NCI-H526 (cell line): ENCODE measurements at places on chromosomes 11 and 22.

GRCh38 chr22:22984967-22985366, 85.4 kb upstream of the GNAZ start:
- DNase-seq = no peak

- no peak for DNase-seq
Measured at GRCh38 chr22:38186429-38186828, 4.8 kb upstream of the PLA2G6 start.

DNA sequence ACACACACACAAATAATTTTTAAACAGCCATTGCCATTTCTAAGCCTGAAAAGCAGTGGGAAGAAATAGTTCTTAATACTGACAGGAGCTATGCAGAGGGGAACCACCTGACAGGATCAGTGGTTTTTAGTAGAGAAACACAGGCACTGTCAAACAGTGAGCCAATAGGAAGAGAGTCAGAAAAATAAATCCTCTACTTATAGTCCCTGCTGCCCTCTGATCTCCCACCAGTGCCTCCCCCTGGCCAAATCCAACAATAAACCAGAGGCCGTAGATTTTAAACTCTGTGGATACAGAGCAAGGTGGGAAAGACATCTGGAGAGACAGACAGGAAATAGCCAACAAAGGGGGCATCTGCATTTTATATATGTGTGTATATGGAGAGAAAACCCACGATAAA, 7.9 kb upstream of the OR56B4 start:
- no peak for DNase-seq

- DNase-seq = no peak
Measured at GRCh38 chr11:64384028-64384737, 25.2 kb downstream of the RPS6KA4 start.

- no peak for DNase-seq
Measured at GRCh38 chr11:43952401-43953342, 10.2 kb downstream of the C11orf96 start.

DNA sequence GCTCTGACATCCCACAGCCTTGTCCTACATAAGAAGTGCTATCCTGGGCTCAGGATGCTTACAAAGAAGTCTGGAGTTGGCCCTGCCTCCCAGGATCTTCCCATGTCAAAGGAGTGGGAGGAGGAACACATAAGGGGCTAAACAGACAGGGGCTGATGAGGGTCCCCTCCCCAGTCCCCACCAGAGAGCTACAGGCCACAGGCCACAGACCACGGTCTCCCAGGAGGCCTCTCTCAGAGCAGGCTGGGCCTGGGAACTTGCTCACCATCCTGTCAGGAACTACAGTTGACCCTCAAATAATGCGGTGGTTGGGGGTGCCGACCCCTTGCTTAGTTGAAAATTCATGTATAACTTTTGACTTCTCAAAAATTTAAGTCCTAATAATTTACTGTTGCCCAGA, 315.5 kb downstream of the NTM start:
- DNase-seq = no peak

DNA sequence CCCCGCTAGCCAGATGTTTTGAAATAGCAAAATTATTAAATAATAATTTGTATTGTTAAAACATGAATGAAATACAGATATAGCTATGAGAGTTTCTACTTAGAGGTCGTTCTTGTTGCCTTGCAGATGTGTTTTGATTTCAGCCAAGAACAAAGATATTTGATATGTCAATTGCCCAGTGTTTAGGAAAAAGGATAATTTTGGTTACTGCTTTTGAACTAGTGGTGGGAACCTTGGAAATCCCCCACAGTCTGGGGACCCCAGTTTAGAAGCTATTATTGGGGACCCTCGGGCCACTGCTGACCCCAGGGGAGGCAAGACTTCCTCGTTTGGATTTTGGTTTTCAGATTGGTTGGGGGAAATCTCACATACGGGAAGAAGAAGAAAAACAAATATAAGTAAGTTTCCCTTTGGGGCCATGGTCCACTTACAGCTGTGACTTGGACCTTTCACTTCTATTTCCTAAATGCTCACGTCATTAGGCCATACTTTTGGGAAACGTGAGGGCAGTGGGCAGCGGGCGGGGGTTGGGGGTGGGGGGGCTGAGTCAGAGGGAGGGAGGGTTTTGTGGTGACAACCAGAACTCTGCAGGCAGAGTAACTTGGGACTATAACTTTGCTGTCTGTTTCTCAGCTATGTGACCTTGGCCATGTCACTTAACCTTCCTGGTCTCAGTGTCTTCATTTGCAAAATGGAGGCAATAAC, 37.0 kb downstream of the LDLRAD3 start:
- DNase-seq = no peak

- no peak for DNase-seq
Measured at GRCh38 chr11:19242179-19242932, 1.6 kb upstream of the E2F8 start.

DNA sequence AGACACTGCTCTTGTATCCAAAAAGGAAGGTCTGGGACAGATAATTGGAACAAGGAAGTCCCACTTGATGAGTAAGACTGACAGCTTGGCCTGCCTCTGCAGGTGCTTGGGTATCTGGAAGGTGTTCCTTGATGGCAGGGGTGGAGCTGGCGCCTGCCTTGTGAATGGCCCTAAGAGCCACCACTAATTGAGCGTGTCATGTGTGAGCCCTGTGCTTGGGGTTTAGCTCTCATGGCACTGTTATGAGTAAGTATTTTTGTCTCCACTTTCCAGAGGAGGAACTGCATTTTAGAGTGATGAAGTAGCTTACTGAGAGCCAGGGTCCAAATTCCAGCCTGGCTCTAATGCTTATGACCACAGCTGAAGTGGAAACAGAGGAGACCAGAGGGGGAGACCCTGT, 71.2 kb upstream of the NECTIN1 start:
- DNase-seq = no peak

- no peak for DNase-seq
Measured at GRCh38 chr22:35995772-35996171, 32.9 kb downstream of the RBFOX2 start.

DNA sequence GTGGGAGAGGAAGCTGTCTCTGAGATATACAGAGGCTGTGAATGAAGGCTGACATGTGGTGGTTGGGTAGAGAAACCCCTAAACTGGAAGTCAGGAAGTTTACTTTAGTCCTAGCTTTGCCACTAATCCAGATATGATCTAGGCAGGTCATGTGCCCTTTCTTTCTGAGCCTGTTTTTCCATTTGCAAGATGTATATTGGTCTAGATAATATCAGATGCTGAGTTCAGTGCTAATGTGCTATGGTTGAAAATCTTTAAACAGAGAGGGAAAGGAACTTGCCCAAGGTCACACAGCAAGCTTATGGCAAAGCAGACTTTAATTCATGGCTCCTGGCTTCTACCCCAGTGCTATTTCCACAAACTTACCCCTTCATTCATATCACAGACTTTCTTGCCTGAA, 25.7 kb upstream of the TPBGL start:
- DNase-seq = no peak

GRCh38 chr11:44629732-44630345, 64.4 kb downstream of the CD82 start:
- no peak for DNase-seq

GRCh38 chr22:48666620-48667019, 1161.1 kb downstream of the BRD1 start:
- DNase-seq = no peak

DNA sequence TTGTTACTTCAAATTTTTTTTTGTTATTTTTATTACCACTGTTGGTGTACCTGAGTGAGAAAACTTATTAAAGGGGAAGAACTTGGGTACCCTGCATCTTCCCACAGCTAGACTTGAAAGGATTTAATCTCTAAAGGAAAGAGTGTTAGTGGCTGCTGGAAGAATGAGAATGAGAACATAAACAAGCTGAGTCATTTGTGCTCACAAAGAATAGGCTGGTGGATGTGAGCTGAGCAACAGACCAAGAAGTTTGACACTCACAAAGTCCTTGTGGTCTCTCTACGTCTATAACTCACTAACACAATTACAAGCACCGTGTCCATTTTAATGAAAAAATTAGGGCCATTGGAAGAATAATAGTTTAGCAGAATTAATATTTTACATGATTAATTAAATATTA, 217.6 kb upstream of the ANO5 start:
- DNase-seq = no peak

GRCh38 chr11:78223320-78223954, 34.7 kb downstream of the USP35 start:
- no peak for DNase-seq

DNA sequence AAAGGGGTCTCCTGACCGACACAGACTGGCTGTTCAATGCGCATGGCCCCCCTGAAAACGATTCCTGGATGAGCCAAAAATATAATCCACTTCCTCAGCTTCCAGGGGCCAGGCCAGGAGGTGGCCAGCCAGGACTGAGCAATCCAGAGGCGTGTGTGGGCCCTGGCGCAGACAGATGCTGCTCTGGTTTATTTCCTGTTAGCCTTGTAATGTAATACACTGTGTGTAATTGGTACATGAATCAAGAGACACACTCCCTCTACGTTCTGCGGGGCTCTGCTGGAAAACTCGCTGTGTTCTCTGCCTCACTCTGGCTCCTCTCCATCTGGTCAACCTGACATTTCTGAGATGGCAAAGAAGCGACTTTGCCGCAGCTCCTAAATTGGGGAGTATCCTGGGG, 26.3 kb upstream of the ISX start:
- DNase-seq = no peak

- no peak for DNase-seq
Measured at GRCh38 chr11:32722255-32722654, 72.2 kb downstream of the CCDC73 start.

- DNase-seq = no peak
Measured at GRCh38 chr11:44002191-44003093, 45.3 kb upstream of the ACCSL start.

DNA sequence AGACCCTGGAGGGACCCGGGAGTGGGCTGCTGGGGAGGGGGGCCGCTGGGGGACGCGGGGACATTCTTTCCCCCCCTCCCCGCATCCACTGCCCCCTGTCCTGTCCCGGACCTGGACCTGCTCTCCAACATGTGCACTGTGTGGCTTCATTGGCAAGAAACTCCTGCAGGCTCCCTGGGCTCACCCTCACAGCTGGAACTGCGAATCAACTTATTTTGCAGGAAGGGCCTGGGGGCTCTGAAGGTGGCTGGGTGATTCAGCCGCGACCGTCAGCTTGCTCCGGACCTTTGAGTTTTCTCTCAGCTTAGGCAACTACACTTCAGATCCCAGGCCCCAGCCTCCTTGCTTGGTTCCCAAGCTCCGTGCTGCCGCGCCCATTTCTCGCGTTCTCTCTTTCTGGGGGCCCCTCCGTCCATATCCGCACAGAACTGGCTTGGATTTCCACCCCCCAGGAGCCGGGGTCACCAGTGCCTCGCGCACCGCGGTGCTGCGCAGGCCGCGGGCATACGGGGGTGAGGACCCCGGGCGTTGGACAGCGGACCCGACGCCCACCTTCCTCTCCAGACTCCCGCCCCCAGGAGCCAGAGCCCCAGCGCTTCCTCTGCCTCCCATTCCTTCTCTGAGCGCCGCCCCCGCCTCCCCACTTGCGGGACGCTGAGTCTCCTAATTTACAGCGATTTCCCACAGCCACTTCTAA, 471 bp upstream of the AHNAK start:
- no peak for DNase-seq

DNA sequence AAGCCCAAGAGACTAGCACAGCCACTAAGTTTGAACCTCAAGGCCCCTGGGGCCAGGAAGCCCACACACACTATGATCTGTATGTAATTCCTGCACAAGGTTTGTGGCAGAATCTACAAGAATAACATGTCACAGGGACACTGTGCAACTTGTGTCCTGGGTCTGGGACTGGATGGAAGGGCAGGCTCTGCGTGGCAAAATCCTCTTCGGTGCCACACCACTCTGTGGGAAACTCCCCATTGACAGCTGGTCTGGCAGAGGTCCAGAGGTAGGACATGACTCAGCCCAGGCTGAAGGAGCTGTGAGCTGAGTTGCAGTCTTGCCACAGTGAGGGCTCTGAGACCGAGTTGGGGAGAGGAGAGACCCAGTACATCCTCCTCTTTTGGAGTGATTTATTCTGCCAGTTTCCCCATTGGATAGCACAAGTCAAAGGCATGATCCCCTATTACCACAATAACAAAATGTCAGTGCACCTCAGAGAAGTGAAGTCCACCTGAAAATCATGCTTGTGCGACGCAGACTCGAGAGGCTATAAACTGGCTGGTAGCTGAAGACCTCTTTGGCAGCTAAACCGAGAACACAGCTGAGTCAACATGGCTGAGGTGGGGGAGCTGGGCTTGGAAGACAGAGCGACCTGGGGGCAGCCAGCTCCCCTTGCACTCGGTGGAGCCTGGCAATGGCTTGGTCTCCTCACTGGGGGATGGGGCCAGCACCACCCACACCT, 23.3 kb upstream of the SERPIND1 start:
- DNase-seq = no peak

GRCh38 chr11:128153697-128154048, 433.7 kb downstream of the ETS1 start:
- no peak for DNase-seq

GRCh38 chr11:69394869-69395246, 86.6 kb upstream of the LINC01488 start:
- DNase-seq = no peak

GRCh38 chr11:132665205-132665604, 867.1 kb downstream of the OPCML start:
- no peak for DNase-seq

- DNase-seq = no peak
Measured at GRCh38 chr11:8314916-8315315, 51.2 kb upstream of the LMO1 start.

- DNase-seq = no peak
Measured at GRCh38 chr11:120612513-120613263, 101.1 kb downstream of the GRIK4 start.

DNA sequence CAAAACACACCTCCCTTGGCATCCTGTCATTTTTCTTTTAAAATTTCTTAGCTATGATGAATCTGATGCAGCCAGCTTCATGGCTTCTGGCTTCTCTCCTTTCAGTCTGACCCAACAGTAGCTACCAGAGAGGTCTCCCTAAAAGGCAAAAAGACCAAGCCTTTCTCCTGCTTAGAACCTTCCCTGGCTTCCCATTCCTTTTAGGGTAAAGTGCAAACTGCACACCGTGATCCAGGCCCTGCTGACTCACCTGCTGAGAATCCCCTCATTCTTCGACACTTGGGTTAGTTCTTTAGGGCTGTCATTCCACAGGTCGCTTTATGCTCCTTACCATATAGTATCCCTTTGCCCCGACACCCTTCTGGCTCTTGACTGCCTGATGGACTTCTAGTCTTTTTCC, 362.4 kb downstream of the MIAT start:
- no peak for DNase-seq

DNA sequence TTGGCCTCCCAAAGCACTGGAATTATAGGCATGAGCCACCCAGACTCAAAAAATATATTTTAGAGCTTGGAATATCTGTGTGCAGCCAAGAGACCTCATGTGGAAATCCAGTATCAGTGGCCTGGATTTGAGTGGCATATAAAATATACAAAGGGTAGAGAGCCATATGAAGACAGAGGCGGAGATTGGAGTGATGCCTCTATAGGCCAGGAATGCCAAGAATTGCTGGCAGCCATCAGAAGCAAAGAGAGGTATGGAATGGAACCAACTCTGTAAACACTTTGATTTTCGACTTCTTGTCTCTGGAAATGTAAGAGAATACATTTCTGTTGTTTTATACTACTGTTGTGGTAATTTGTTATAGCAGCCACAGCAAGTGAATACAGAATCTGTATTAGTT, 123.0 kb downstream of the PLEKHA7 start:
- DNase-seq = no peak
